Activated T-helper 1 cell treated with anti-CD3 and anti-CD28 coated beads, Interleukin-12 subunit alpha, Interleukin-12 subunit beta, Interleukin-2, Interleukin-4 antibody, amounts not matched to agents 30 ng/mL and 10 ng/mL and 1 ng/mL, durations not matched to agents 14 hours and 24 hours and 36 hours (primary cell): ENCODE measurements at places on chromosomes 2 and 18.

DNA sequence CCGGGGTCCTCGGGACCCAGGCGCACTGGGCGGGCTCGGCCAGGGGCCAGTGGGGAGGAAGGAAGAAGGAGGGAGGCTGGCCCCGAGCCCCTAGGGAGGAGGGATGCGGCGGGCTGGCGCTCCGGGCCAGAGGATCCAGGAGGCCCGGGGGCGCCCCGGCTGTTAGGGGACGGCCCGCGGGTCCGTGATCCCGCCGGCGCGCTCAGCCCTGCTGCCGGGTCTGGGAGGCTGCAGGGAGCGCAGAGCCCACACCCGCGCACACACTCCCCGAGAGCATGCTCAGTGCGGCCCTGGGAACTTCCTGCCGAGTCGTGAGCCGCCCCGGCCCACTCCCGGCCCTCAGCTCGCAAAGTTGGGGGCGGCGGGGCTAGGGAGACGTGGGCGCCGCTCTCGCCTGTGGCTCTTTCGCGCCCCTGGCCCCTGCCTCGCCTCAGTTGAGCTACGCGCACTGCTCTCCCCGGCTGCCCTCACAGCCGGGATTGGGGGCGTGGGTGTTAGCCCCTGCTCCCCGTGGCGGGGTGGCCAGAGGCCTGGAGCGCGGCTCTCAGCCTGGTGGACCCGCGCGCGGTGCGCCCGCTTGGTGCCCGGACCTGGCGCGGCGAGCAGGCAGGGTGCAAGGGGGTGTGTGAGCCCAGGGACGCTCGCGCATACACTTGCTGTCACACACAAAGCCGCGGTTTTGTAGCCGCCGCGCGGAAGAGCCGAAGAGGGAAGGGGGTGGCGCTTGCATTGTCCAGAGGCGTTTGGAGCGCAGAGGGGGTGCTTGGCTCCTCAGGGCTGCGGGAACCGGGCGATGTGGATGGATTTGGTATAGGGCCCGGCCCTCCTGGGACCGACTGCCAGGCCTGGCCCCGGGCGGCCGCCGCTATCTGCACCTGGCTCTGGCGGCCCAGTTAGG is 132.9 kb upstream of the MGAT5 start:
- peak; percentile 54 for DNase-seq

- no peak for DNase-seq
These were observed 157.6 kb downstream of the TDRD15 start for GRCh38 chr2:21281384-21281783.

DNA sequence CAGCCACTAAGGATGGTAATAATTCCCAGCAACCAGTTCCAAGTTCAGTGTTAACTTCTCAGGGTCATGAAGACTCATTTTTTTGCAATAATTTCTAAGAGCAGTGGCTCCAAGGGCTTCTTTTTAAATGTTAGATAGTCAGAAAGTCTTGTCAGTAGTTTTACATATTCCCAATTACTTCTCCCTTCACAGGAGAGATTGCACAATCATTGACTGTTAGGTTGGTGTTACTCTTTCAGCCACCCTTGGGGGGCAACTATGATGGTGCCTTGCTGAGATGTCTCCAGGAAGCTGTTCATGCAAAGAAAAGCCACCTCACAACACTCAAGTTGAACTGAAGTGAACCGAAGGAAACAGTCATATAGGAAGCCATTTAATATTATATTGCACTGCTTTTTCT is 127.9 kb upstream of the DOCK10 start:
- DNase-seq: no peak

DNA sequence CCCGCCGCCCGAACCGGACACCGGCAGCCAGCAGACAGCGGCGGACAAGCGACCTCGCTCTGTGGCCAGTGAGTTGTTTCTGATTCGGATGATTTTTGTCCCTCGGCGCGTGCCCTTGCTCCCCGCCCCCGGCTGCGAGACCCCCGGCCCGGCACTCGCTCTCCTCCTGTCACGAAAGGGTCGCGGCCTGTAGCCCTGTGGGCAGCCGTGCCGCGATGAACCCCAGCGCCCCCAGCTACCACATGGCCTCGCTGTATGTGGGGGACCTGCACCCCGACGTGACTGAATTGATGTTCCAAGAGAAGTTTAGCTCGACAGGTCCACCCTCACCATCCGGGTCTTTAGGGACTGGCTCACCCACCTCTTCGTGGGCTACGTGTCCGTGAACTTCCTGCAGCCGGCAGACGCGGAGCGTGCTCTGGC is 1257.5 kb upstream of the ACVR2A start:
- DNase-seq: no peak
